ENCODE measurements at places on chromosomes 4 and X.

DNA sequence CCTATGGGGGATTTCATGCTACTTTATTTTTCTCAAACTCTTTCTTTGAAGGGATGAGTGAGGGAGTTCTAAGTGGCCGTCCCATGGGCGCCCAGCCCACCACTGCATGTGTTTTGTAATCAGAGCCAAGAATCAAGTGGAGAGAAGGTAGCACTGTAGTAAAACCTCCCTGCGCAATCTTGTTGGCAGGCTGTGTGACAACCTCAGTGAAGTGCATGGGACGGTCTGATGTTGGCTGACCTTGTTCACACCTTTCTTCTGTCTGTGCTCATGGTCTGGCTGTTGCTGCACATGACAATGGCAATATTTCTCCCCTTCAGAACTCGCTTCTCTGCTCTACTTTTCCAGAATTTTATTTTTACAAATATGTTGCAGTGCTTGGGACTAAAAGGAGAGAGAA is 71.2 kb upstream of the SHISA3 start:
- no peak for DNase-seq

GRCh38 chr4:155751569-155751968 is 7.3 kb upstream of the GUCY1B1 start:
- no peak for DNase-seq

DNA sequence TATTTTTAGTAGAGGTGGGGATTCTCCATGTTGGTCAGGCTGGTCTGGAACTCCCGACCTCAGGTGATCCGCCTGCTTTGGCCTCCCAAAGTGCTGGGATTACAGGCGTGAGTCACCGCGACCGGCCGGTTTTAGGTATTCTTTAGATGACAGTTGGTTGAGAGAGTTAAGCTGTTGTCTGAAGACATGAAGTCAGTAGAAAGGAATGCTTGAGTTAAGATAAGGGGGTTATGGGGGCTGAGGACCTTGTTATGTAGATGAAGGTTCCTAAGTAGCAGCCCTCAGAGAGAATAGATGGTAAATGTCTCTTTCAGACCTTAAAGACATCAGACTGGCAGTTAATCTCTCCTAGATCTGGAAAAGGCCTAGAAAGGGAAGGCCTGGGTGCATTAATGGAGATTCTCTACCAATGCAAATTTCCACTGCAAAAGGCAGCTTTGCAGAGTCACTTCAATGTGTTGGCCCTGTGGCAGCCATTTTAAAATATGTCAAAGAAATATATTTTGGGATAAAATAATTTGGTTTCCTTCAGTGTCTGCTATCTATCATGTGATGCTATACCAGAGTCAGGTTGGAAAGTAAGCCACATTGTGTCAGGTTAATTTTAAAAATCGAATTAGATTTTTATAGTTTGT is 6.4 kb upstream of the ZNF674 start:
- DNase-seq = no peak

GRCh38 chrX:24426340-24426913 is 38.7 kb upstream of the PDK3 start:
- DNase-seq = no peak

DNA sequence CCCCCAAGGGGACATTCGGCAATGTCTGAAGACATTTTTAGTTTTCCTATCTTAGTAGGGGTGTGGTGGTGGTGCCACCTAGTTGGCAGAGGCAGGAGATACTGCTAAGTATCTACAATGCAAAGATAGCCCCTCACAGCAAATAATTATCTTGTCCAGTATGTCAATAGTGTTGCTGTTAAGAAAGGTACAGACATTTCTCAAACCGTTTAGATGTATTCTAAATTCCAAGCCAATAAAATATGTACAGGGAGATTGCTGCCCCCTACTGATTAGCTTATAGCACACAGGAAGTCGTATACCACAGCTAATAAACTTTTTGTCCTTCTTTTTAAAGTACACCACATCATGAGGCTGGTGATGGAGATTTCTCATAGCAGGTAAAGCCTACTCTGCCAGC is 260.5 kb downstream of the TMA16 start:
- no peak for DNase-seq

DNA sequence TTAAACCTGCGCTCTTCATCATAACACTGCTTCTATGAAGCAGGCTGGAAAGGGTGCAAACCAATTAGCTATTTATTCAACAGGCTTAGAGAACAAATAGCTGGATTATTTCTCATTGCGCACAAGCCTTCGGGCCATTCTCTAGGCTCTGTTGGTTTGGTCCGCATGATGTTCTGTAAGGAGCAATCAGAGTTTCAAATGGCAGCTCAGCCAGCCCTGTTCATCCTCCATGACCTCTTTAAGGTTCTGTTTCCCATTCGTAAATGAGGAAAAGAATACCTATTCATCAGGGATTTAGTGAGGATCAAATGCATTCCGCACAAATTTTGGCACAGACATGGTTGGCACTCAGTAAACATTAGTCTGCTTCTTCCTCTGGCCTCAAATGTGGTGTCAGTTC is 15.5 kb upstream of the GPM6A start:
- no peak for DNase-seq

DNA sequence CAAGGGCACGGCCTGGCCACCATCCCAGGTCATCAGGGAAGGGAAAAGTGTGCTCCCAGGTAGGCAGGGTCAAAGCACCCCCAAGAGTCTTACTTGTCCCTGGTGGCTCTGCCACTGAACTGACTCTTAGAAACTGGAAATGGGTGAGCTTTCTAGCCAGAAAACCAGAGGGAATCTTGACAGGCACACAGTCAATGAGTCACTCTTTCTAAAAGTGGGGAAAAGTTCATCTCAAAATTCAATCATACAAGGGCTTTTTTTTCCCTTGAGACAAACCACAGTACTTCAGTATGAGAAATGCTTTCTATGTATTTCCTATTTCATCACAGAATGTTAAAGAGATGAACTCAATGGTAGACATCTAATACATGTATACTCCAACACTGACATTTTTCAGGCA is 12.5 kb downstream of the HPF1 start:
- no peak for DNase-seq

GRCh38 chr4:121951521-121952110 is at the start of gene TRPC3:
Gene TRPC3 (minus strand): TSS chr4:121952060. CDS start chr4:121951680, 380 bp downstream.
- no peak for DNase-seq

- DNase-seq = no peak
These were observed 404.2 kb downstream of the MID1IP1 start for GRCh38 chrX:39205467-39205866.

DNA sequence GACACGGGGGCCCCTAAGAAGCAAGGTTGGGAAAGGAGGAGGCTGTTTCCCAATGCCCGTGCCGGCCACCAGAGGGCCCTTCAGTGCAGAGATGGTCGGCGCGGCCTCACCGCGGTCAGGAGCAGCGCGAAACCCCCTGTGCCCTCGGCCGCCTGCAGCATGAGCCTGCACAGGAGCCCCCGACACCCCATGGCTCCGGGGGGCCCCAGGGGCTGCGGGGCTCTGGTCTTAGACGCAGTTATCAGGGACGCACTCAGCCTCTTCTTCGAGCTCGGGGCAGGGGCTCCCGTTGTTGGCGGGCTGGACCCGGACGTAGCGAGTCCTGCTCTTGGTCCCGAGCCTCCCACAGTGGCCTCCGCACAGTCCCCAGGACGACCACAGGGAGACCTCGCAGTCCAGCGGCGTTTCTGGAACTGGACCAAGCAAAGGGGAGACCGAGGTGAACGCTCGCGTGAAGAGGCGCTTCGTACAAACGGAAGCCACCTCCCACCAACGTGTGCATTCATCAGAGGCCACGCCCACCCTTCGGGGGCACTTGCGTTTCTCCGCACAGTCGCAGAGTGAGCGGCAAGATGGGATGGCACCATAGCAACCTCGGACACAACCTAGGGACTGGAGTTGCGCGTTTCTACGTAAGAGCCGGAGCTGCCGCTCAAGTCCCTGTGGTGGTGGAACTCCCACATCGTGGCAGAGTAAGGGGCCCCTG is 5.0 kb downstream of the SPON2 start:
- peak; percentile 77 for DNase-seq

DNA sequence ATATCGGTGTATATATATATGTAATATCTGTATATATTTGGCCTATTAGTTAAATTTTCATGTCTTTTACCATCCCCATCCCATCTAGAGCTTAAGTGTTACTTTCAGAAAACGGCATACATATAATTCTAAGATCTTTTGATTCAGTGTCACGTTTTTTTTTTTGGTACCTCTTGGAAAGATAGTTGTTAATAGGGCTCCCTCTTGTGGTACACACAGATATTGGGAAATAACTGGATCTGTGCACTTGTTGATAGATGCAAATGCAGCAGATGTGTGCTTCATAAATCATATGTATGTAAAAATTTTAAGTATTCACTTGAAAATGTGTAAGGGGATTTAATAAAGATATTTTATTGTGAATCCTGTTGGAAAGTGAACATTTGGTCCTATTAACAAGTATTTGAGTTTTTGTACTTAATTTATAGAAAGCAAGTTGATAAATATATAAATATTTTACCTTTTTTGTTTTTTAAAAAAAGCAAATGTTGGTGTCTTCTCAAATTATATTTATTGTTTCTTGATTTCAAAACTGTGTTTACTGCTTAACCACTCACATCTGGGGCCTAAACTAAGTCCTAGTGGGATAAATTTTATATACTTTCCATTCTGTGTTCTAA is 74.7 kb downstream of the PAQR3 start:
- DNase-seq = no peak

DNA sequence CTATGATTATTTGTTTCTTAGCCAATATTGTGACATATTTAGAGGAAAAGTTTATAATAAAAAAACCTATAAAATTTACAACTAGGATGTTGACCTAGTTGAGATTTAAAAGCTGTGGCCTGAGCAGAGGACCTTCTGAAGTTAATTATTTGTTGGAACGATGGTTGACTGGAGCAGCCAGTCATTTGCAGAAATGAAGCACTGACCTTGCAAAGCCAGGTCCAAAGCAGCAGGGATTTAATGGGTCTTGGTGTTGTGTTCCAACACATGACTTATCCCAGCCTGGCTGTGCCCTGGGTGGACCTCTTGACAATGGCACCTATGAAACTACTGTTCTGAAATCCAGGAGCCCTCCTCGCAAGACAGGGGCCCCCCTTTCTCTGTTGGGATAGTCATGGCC is 235.2 kb downstream of the FRAS1 start:
- DNase-seq = no peak
